ENCODE measurements at places on chromosomes 16 and 17. TPM values are rescaled to one million over a fixed set of nuclear protein-coding genes. Genes with fewer than 3 reads are reported as not detected.

The ZNF287 gene
- 6.9 TPM for total RNA-seq

The SLC39A11 gene
- 19.9 TPM for total RNA-seq

The GLP2R gene
- total RNA-seq, result 0.87 TPM

The ZDHHC1 gene
- total RNA-seq, result 46.2 TPM

The PRAC1 gene
- not detected for total RNA-seq

The CCL8 gene
- not detected for total RNA-seq

The KCNH4 gene
- total RNA-seq, result not detected

The TP53TG3B gene
- not detected for total RNA-seq

The SLC9A5 gene
- total RNA-seq, result 1.8 TPM

The AIPL1 gene
- not detected for total RNA-seq

The TP53TG3F gene
- total RNA-seq, result not detected

The ABCC11 gene
- not detected for total RNA-seq

The FOXL1 gene
- 7.1 TPM for total RNA-seq

The RASL10B gene
- 24.6 TPM for total RNA-seq

The PIRT gene
- total RNA-seq, result not detected

All from tibial nerve (tissue), 4 donors.